ENCODE measurements at places on chromosomes 6 and 20. TPM values are rescaled to one million over a fixed set of nuclear protein-coding genes. Genes with fewer than 3 reads are reported as not detected.
A peak's percentile ranks its signal among the peaks of the same experiment; 100 is the strongest.

Gene SLC22A1
- 3.3 TPM for total RNA-seq

Gene FAM83D
- 74.0 TPM for total RNA-seq

Gene MACROD2
- total RNA-seq = 1.0 TPM

Gene COL11A2
- total RNA-seq = 1.9 TPM

Gene SYNDIG1
- 17.9 TPM for total RNA-seq

Gene FAXC
- total RNA-seq = 7.8 TPM

Gene COL20A1
- not detected for total RNA-seq

Gene WRNIP1
- total RNA-seq = 49.3 TPM

Gene HLA-DQA2
- total RNA-seq = not detected

Gene CLPSL1
- total RNA-seq = not detected

Gene LPIN3
- 1.8 TPM for total RNA-seq

GRCh38 chr20:32240205-32240604 is 32.5 kb downstream of the POFUT1 start:
- no peak for DNase-seq

DNA sequence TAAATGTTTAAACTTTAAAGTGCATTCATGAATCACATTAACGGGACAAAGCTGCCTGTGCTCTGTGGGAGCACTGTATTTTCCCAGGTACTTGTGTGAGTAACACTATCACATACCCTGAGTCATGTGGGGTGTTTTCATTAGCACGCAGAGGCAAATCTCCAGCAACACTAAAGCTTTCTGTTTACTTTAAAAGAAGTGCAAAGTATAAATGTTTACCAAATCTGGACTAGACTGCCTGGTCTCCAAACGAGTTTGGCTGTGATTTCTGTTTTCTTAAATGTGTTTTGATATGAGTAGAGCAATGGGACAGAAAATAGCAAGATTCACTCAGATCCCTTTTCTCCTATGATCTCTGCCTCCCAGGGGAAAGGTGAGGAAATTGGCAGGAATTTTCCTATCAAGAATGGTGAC is 28.8 kb upstream of the RIPPLY2 start:
- no peak for DNase-seq

GRCh38 chr6:169667716-169668115 is 34.1 kb downstream of the WDR27 start:
- no peak for DNase-seq

DNA sequence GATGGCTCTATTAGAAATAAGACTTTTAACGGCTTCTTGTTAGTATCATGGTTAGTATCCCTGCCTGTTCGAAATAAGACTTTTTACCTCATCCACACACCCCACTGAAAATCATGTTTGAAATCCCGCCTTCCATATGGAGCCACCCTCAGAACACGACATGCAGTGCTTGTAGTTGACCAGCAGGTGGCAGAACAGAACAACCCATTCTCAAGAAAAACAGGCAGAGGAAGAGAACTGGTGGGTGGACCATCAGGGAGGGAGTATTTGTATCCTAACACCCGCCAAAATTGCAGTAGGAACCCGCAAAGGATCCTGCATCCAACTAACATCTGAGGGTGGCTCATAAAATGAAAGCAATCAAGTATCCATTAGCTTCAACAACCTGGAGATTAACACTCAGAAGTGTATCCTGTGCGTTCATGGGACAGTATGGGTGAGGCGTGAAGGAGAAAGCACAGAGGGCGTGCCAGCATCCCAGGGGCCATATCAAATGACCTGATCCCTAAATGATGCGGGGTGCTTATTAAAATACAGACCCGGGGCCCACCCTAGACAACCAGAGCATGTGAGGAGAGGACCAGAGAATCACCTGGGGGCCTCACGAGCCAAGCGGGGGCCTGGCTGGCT is 89.6 kb upstream of the NHSL1 start:
- peak; percentile 89 for DNase-seq

DNA sequence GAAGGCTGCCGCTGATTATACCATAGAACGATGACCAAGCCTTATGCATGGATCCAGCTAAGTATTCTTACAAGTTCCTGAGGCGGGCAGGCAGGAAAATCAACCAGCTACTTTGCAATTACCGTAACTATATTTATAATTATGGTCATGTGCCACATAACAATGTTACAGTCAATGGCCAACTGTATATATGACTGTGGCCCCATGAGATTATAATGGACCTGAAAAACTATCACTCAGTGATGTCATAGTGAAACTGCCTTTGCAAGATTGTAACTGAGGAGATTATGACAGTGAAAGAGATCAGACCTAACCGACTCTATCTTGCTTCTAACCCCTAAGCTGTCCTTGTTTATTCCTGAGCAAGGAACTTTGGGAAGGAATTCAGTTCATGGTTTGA is 33.1 kb upstream of the FAM135A start:
- DNase-seq = no peak

DNA sequence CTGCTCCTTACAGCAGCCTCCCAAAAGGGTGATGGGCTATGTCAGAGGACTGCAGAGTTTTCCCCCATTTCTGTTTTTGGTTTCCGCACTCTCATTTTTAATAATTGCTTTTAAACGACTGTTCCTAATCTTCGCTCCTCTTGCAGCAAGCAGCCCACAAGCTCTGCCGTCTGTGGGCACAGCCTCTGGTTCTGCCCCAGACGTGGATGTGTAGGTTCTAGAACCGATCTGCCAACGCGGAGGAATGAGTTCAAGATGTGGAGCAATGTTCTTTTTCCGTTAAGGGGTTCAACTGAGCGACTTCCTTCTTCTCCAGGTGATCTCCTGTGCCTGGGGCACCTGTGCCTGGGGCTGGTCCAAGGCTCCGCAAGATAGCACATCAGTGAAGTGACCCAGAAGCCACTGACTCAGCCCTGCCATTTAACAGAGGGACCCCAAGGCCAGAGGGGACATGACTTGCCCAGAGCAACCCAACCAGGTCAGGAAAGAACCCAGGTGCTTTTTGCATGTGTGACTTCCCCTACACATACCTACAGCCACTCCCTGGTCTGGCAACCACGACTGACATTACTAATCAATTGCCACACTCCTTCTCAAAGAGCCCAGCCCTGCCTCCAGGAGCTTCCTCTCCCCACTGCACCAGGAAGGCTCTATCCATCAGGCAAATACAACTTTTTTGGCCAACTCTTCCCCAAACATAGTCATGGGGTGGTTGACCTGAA is 22.7 kb downstream of the PMEPA1 start:
- DNase-seq = no peak

DNA sequence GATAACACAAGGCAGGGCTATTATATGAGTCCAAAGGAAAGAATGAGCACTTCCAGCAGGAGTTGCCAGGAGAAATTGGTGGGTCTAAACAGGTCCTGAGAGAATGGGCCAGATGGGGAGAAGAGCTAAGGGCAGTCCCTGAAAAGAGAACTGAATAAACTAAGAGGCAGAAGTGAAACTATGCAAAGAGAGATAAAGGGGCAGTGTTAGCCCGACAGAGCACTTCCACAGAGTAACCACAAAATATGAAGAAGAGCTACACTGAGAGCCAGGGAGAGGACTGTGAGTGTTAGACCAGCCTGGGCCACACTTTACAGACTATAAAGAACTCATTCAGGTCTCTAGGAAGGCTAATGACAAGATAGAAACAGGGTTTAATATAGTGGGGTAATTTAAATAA is 43.8 kb downstream of the RALGAPA2 start:
- DNase-seq = no peak

DNA sequence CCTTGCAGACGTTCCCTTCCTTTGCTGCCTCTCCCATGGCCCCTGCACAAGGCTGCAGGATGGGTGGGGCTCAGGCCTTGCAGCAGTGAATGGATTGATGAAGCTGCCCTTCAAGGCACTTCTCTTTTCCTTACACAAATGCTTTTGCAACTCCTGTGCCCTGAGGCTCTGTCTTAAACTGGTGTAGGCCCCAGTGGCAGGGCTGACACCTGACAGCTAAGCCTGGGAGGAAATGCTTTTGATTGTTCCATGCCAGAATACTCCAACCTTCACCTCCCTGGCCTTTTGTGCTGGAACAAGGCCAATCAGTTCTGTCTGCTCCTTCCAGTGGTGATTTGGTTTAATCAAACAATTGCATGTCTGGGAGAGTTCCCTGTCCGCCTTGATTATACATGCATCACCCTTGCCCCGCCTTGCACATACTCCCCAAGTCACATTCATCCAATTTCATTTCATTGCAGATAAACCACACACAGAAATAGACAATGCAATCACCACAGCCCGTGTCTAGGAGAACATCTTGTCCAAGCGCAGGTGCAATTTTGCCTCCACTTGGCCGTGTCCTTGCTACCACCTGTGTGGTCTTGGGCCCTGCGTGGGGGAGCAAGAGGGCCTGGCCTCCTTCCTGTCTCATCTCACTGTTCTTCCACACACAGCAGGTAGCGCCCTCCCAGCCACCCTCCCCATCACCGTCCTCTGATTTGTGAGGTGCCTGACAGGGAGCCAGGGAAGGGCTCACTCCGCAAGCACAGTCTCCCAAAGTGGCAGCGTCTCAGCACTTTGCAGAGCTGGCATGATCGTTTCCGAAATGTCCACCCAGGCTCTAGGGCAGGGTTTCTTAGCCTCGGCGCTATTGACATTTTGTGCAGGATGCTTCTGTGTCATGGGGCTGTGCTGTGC is 120.4 kb downstream of the CDH26 start:
- DNase-seq = no peak

DNA sequence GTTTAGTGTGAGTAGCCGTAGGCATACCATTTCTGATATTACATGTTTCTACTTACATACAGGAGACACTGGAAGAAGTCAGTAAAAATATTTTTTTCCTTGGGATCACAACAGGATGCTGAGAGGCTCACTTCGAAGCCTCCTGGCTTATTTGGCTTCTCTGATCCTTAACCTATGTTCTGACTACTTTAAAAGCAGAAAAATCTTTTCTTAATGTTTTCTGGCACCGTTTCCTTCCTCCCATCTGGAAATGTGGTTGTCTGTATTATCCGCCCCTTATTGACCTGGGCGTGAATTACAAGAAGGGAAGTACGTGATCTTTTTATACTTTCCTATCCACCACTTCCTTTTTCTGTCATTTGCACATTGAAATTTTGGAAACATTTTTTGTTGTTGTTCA is 379.6 kb downstream of the COL12A1 start:
- no peak for DNase-seq

DNA sequence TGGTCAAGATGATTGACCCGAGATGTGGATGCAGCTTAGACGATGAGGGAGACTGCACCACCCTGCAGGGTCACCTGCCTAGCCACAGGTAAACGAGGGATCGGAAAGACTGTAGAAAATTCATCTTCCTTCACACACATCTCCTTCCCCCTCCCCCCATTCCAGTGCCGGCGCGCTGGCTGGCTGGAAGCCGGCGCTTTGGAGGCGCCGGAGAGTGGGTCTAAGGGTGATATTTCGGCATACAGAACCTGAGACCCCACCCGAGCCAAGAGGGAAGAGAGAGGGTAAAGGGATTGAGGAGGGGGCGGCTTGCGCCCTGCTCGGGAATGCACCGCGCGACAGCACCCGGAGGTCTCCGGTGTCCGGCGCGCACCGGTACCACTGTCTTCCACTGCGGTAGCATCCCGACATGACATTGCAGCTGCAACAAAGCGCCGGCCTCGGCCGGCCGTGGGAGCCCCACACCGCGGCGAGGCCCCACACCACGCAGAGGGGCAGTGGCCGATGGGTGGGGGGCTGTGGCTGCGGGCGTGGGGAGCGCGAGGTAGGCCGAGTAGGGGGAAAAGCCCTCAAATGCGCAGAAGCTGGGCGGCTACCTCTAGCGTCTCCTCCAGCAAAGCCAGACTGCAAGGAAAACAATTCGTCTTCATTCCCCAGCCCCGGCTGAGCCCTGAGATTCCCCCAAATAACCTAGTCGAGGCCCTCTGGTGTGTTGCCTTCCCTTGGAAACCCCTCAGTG is 984 bp downstream of the TNFRSF21 start:
- DNase-seq = peak; percentile 50

DNA sequence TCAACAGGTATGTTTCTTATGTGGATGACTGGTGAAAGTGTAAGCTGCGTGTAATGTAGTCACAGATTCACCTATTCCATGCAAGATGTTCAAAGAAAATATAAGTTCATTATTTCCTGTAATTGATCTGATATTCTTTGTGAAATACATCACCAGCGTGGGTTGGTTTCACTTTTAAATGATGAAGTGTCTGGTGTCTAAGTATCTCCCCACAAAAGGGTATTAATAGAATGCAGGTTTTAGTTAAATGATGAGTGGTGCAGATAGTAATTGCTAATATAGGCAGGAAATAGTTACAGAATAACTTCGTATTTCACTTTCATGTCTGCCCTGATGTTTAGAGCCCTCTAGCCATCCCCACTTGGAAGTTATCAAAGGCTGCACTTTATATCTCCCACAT is 22.2 kb downstream of the PGBD1 start:
- DNase-seq = no peak

DNA sequence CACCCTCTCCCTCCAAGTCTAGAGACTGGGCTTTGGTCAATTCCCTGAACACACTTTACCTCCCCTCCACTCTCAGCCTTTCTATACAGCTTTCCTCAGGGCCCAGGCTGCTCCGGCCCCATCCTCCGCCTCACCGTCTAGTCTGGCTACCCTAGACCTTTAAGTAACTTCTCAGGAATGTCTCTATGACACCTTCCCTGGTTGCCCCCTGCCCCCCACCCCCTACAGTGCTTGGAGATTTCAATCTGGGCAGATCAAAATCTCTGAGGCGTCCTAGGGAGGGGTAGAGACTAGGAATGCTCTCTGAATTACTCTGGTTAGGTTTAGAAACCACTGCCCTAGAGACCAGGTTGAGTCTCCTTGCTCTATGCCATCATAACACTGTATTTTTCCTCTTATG is 6.1 kb downstream of the UBE2J1 start:
- no peak for DNase-seq

GRCh38 chr6:14865531-14866100 is 380.3 kb upstream of the JARID2 start:
- no peak for DNase-seq

GRCh38 chr6:134714679-134715078 is 235.2 kb downstream of the ALDH8A1 start:
- DNase-seq = no peak

DNA sequence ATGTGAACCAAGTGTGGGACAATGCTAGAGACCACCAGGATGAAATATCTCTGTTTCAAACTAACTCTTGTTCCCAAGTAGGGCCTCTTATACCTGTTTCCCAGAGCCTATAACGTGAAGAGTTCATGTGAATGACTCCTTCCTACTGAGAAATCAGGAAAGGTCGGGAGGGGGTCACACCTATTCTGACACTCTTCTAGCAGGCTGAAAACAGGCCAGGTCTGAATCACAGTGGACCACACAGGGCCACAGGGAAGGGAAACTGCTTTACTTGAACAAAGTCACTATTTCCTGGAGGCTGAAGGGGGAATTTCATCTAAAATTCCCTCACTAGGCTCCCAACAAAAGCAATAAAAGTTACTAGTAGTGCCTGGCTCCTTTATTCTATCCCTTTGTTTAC is 88.4 kb upstream of the BMP2 start:
- no peak for DNase-seq

GRCh38 chr6:117352466-117353081 is 73.2 kb downstream of the ROS1 start:
- DNase-seq = peak; percentile 1

DNA sequence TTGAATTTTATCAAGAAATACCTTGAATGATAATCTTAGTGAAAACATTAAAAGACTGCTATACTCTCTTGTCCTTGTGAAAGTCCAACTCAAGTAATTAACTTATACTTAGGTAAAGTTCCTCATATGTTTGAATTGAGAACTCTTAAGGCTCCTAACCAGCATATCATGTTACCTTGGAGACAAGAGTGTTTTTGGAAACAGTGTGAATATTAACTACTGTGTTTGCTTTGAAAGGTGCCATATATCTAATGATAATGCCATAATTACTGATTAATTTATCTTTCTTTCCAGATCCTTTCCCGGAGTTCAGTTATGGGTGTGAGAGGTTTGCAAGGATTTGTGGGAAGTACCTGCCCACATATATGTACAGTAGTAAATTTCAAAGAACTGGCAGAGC is 10.5 kb downstream of the FAM120B start:
- DNase-seq = no peak
